Nephron progenitor cell (in vitro differentiated cells): ENCODE measurements at places on chromosomes 11 and 22.

- DNase-seq, result no peak
Measured at GRCh38 chr22:44482776-44483175, 15.3 kb downstream of the RTL6 start.

DNA sequence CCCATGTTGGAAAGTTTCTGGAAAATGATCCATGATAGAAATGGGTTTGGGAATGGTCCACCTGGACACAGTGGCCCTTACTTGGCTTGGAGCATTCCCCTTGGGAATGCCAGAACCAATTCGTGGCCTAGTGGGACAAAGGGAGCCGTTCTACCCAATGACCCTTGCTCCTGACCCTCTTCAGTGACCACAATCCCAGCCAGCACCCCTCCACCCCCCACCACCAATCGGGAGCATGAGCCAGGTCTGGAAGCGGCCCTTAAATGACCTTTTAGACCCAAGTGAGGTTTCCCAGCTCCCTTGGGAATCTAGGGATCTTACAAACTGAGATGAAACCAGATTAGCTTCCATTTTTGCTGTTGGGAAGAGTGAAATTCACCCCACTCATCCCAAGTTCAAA lies 51.3 kb upstream of the CDON start:
- no peak for DNase-seq

- DNase-seq, result peak; percentile 86
Measured at GRCh38 chr11:74311352-74311926, at the start of gene P4HA3. Gene P4HA3 (minus strand): TSS chr11:74311640. CDS start chr11:74311611, 29 bp downstream.

DNA sequence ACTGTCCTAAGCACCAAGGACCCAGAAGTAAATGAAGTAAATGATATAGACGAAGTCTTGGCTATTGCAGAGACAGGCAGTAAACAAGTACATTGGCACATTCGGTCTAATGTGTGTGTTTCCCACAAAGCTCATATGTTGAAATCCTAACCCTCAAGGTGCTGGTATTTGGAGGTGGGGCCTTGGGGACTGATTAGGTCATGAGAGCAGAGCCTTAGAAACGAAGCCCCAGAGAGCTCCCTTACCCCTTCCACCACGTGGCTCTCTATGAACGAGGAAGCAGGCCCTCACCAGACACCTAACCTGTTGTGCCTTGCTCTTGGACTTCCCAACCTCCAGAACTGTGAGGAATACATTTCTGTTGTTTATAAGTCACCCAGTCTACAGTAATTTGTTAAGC lies 14.9 kb downstream of the CLMP start:
- no peak for DNase-seq

GRCh38 chr11:62923601-62924411 lies 2.6 kb upstream of the CHRM1 start:
- peak; percentile 49 for DNase-seq

GRCh38 chr11:134554106-134554505 lies 142.1 kb upstream of the B3GAT1 start:
- no peak for DNase-seq

- no peak for DNase-seq
Measured at GRCh38 chr11:90766121-90766520, 543.3 kb upstream of the CHORDC1 start.

GRCh38 chr22:22935056-22935545 lies 47.5 kb downstream of the IGLL5 start:
- no peak for DNase-seq

GRCh38 chr11:68666849-68667248 lies 17.5 kb upstream of the GAL start:
- DNase-seq, result no peak

- DNase-seq, result no peak
Measured at GRCh38 chr22:44260216-44261035, 52.3 kb downstream of the SHISAL1 start.

DNA sequence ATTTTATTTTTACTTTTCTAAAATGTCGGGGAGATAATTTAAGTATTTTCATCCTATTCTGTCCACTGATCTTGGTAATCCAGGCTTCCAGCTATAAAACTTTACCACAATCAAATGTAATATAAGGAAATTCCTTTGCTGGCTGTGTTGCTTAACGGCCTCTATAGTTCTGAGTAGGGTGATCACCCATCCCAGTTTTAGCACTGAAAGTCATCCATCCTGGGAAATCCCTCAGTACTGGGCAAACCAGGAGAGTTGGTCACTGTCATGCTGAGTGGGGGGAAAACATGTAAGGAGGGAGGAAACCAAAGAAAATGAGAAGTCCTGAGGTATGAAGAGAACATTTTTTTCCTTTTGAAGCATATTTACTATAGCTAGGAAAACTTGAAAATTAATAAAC lies 12.8 kb upstream of the BACE1-AS start:
- no peak for DNase-seq

DNA sequence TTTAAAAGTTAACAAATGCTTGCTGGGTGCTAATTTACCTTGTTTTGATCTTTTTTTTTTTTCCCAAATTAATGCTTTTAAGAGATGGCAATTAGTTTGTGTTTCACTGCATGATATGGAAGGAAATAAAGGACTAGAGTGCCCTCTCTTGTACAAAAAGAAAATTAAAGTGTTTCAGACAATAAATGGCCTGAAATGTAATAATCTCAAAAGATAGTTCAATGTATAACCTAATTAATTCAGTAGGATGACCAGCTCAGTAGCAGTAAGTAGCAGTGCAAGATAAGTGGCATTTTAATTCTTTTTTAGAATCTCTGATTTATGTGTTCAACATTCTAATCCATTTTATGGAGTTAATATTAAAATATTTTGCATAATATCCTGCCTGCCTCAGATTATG lies 39.9 kb upstream of the MYO18B start:
- no peak for DNase-seq

- DNase-seq, result no peak
Measured at GRCh38 chr22:36565686-36566085, 36.7 kb upstream of the EIF3D start.

- DNase-seq, result no peak
Measured at GRCh38 chr22:42270176-42270509, 310 bp downstream of the TCF20 start.

DNA sequence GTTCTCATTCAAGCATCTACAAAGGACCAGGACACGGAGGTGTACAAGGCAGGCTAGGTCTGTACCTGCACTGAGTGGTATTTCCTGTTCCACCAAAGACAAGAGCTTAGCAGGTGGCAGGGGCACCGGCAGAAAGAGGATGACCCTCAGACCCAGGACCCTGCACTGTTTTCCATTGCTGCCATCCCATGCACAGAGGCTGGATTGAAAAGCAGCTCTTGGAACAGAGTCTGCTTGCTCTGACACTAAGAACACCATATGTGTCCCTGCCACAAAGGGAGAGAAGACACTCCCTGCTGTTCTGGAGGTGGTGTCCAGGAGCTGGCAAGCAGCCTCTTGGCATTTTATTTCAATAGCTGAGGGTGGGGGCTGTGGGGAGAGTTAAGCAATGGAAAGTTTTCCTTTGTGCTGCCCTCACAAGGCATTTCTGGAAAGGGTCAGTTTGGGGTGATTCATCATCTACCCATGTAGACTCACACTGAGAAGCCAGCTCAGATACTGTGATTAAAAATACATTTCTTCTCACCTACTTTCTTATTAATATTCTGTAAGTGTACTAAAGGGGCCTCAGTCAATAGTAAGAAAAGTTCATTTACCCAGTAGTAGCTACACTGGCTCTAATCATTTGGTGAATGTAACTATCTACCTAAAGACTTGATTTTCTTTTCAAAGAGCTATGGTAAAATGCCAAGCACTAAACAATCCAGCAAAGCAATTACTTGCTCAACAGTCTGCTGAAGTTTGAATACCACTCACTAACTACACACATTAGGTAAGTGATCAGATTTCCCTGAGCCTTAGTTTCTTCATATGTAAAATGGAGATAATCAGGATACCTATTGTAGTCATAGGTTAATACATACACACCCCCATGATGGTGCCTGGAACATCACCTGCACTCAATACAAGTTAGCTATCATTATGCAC lies 55.2 kb downstream of the SLC1A2 start:
- no peak for DNase-seq

DNA sequence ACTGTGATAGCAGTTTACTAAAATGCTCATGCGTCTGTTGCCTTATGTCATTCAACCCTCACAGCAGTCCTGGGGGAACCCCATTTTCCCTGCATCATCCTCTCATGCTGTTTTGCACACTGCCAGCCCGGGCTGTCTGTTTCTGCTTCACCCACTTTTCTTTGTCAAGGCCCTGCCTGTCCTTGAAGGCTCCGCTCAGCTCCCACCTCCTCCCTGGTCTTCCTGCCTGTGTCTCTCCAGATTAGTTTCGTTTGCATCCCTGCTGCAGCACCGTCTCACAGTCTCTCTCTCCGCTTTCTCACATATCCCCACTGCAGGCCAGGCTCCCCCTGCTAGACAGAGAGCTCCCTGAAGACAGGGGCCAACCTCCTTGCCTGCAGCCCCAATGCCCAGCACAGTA lies 29.9 kb downstream of the SERPINH1 start:
- no peak for DNase-seq

DNA sequence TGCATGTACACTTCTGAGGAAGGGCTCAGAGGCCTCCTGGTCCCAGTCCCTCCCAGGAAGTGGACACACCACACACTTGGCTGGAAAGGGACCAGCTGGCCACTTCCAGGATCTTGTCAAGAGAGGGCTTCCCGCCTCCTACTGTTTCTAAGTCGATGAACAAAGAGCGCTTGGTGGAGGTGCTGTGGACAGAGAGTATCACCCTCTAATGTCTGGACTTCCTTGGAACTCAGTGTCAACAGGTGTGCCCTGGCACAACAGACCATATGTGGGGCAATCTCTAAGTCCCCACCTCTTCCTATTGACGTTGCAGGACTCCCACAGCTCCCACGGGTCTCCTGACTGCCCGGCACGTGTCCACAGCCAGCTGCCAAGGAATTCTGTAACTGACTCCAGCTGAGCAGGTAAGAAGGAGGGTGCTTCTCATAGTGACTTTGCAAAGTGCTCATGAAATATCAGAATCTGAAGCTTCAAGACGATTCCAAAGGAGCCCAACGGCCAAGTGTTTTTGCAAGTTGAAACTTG lies 16.1 kb downstream of the POU2AF1 start:
- no peak for DNase-seq

GRCh38 chr11:117488996-117489952 lies 161.6 kb downstream of the CEP164 start:
- DNase-seq, result no peak

GRCh38 chr11:1546077-1546535 lies 26.0 kb downstream of the DUSP8 start:
- no peak for DNase-seq
